ENCODE measurements at places on chromosomes 4 and X. TPM values are rescaled to one million over a fixed set of nuclear protein-coding genes. Genes with fewer than 3 reads are reported as not detected.

GRCh38 chr4:154384012-154384411 lies 107.6 kb downstream of the DCHS2 start:
- no peak for DNase-seq

DNA sequence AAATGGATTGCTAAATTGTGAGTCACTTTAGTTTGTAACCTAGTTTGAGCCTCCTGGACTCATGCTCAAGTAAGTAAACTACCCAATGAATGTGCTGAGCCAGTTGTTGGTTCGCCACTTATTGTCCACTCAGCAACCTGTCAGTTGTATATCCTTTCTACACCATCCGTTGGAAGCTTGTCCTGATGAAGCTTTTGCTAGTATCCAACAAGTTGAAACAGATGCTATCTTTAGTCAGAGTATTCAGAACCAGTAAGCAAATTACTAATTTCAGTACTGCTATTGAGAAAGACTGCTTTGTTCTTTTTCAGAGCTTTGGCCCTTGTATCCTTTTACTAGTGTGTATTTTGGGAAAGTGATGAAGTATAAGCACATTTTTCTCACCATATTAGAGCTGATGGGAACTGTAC lies 4.3 kb upstream of the NAA15 start:
- DNase-seq: no peak

DNA sequence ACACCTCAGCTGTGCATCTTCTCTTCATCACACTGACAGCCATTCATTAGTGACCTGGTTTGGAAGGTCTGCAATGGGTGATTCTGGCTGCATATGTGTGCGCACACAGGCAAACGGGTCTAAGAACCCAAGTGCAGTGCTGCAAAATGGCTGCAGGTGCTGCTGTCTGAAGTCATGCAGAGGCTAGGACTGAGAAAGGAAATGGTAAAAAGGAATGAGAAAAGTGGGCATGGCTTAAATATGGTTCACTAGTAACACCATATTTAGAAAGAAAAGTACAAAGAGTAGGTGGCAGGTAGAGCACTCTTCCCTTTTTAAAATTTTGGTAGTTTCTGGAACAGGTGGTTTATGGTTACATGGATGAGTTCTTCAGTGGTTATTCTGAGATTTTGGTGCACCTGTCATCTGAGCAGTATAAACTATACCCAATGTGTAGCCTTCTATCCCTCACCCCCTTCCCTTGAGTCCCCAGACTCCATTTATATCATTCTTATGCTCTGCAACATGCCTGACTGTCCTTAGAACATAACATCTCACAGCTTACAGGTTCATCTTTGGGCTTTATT lies 78.4 kb downstream of the CCNG2 start:
- DNase-seq: no peak

- DNase-seq: no peak
Measured at GRCh38 chr4:26786916-26787315, 73.7 kb upstream of the STIM2 start.

DNA sequence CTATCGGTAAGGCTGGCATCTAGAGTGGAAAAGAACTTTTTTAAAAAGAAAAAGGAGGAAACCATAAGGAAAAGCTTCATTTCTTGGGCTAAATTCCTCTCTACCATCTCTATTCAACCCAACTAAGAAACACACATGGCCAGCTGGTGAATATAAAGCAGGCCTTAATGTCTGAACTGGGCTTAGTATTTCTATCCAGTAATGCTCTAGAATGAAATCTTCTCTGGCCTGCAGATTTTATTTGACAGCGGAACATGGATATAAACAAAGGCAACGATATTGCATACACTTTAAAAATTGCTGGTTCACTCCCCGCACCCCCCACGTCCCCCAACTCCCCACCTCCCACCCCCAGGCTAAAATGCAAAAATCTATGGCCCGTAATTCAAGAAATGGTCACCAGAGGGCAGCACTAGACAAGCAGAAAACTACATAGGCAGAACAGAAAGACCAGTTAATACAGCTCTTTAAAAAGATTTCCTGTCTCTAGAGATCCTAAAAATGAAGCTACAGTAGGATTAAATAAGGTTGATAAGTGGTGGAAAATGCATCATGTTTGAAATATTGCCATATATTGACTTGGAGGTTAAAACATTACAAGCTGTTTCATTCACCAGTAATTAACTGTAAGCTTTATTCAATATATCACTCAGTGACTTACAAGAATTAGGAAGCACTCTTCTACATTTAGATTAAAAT lies 155.2 kb upstream of the GALNT7 start:
- peak; percentile 80 for DNase-seq

- DNase-seq: no peak
Measured at GRCh38 chr4:11724731-11725130, 296.0 kb upstream of the HS3ST1 start.

- no peak for DNase-seq
Measured at GRCh38 chrX:86579777-86580176, 431.5 kb downstream of the DACH2 start.

- DNase-seq: peak; percentile 96
Measured at GRCh38 chr4:113951263-113951662, 28.2 kb downstream of the ARSJ start.

EDNRA gene
- 35.4 TPM for total RNA-seq

GRCh38 chr4:148800336-148800885 lies 358.2 kb upstream of the NR3C2 start:
- no peak for DNase-seq

DNA sequence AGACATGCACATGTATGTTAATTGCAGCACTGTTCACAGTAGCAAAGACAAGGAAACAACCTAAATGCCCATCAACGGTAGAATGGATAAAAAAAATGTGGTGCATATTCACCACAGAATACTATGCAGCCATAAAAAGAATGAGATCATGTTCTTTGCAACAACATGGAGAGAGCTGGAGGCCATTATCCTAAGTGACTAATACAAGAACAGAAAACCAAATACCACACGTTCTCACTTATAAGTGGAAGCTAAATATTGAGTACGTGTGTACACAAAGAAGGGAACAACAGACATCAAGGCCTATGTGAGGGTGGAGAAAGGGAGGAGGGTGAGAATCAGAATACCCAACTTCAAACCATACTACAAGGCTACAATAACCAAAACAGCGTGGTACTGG lies 17.4 kb upstream of the LNX1 start:
- DNase-seq: no peak

GRCh38 chr4:6184169-6184568 lies 16.2 kb downstream of the JAKMIP1 start:
- DNase-seq: no peak

Data from umbilical cord (tissue), 2 donors.